Hair follicular keratinocyte (primary cell): ENCODE measurements at places on chromosomes 7 and 10. TPM values are rescaled to one million over a fixed set of nuclear protein-coding genes. Genes with fewer than 3 reads are reported as not detected.

Gene MYL7
- not detected in 2 replicates for total RNA-seq

Gene HMX2
- not detected in 2 replicates for total RNA-seq

Gene RAPGEF5
- 5.8 and 7.6 TPM in 2 replicates for total RNA-seq

Gene ITGB8
- 15.1 and 41.0 TPM in 2 replicates for total RNA-seq

Gene ARMC3
- total RNA-seq, result not detected in 2 replicates

Gene ATP6V1F
- 149 and 171 TPM in 2 replicates for total RNA-seq

Gene CLDN15
- 1.9 and 2.8 TPM in 2 replicates for total RNA-seq

Gene GIMAP1
- total RNA-seq, result not detected in 2 replicates

Gene PRSS58
- total RNA-seq, result not detected in 2 replicates

Gene ST8SIA6
- not detected in 2 replicates for total RNA-seq

Gene PHYHIPL
- not detected in 2 replicates for total RNA-seq

Gene ZNF853
- total RNA-seq, result 0.11 and 2.4 TPM in 2 replicates

Gene PRR15
- 2.7 and 6.3 TPM in 2 replicates for total RNA-seq

Gene CLIP2
- total RNA-seq, result 18.0 and 38.4 TPM in 2 replicates

Gene EXOSC1
- total RNA-seq, result 44.2 and 52.7 TPM in 2 replicates

Gene SVOPL
- total RNA-seq, result not detected in 2 replicates

Gene RSPH10B2
- 0.19 TPM in 1 of 2 replicates, not detected in the other for total RNA-seq

Gene RTKN2
- 0.70 and 0.99 TPM in 2 replicates for total RNA-seq

Gene MSRB2
- total RNA-seq, result 19.7 and 24.1 TPM in 2 replicates

Gene NRG3
- not detected in 2 replicates for total RNA-seq

Gene CRHR2
- total RNA-seq, result not detected in 2 replicates

Gene CROT
- 6.8 and 10.4 TPM in 2 replicates for total RNA-seq

Gene CAMK1D
- total RNA-seq, result 0.15 and 0.39 TPM in 2 replicates

Gene GRM3
- total RNA-seq, result not detected in 2 replicates

Gene ABHD11
- total RNA-seq, result 17.0 and 29.6 TPM in 2 replicates

Gene EPHA1
- 35.5 and 37.2 TPM in 2 replicates for total RNA-seq

Gene CHAT
- total RNA-seq, result not detected in 2 replicates

Gene MYH16
- total RNA-seq, result 1.1 and 1.2 TPM in 2 replicates

Gene LIPF
- total RNA-seq, result not detected in 2 replicates

Gene POLR2J2
- 1.2 and 2.3 TPM in 2 replicates for total RNA-seq

Gene KCP
- 0.47 TPM in 1 of 2 replicates, not detected in the other for total RNA-seq

Gene LEP
- 0.04 and 0.23 TPM in 2 replicates for total RNA-seq

Gene PNLIPRP2
- not detected in 2 replicates for total RNA-seq

Gene AOAH
- not detected in 2 replicates for total RNA-seq

Gene LRRD1
- total RNA-seq, result not detected in 2 replicates

Gene ASIC3
- 1.8 TPM in 1 of 2 replicates, not detected in the other for total RNA-seq

Gene OR9A2
- total RNA-seq, result not detected in 2 replicates

Gene ITPRIP
- 16.6 and 27.3 TPM in 2 replicates for total RNA-seq

Gene SPDYE2
- not detected in 2 replicates for total RNA-seq

Gene PNLIPRP1
- total RNA-seq, result not detected in 2 replicates

Gene PTN
- total RNA-seq, result 0.23 TPM in 1 of 2 replicates, not detected in the other

Gene LGI1
- total RNA-seq, result not detected in 2 replicates

Gene LDB3
- not detected in 2 replicates for total RNA-seq

Gene PDE6C
- total RNA-seq, result not detected in 2 replicates
